ENCODE measurements at places on chromosomes 2 and 18. TPM values are rescaled to one million over a fixed set of nuclear protein-coding genes. Genes with fewer than 3 reads are reported as not detected.

The SLC4A3 gene
- total RNA-seq = 5.6 TPM

DNA sequence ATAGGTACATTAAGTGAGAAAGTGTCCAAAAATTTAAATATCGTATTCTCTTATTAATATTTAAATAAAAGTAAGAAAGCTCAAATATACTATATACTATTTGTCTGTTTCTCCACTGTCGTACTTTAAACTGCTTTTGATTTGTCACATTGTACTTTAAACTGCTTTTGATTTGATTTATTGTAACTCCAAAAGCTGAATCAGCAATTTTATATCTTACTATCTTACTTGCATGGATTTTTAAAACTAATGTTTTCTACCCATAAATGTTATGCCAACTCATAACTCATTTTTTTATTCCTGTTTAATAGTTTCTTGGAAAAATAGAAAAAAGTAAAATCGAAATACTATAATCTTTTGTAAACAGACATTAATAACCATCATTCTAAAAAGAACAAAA, 1128.2 kb upstream of the ACVR2A start:
- DNase-seq = no peak

DNA sequence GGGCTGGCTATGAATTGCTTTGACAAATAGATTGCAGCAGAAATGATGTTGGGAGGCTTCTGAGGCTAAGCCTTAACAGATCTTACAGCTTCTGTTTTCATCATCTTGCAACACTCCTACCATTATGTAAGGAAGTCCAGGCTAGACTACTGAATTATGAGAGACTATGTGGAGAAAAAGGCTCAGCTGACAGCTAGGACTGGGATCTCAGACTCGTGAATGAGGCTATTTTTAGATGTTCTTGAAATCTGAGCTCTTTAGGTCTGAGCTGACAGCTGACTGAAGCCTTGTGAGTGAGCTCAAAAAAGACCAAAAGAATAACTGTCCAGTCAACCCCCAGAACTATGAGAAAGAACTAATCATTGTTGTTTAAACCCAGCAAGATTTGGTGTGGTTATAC, 70.3 kb downstream of the VWC2L start:
- DNase-seq = no peak

DNA sequence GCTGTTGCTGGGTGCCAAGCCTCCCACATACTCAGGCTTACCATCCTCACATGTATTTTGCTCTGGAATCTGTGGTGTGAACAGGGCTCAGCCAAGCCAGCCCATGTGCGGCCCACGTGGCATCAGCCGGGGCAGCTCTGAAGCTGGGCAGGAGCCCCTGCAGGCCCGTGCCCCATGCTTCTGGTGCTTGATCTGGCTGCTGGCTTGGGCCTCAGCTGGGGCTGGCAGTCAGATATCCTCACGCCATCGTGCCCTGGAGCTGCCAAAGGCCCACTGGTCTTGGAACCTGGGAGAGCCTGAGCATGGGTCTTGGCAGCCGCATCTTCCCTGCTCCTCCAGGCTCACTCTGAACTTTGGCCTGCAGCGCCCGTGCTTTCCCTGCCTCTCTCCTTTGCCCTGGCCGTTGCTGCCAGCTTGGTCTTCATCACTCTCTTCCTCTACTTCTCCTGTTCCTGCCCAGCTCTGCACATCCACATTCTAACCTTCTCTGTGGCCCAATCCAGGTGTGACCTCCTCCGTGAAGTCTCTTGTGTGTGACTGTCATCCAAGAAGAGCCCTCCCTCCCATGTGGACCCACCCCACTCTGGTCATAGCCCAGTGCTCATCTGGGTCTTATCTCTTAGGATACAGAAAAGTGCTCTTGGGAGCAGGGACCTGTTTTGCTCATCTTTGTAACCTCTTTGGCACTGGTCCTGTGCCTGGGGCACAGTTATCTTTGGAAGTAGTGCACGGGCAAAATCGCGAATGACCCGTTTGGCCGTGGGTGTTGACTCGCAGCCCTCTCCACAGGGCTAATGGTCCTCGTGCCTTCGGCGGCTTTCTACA, 116.1 kb downstream of the RNF144A start:
- DNase-seq = no peak

The CCDC121 gene
- total RNA-seq = 1.9 TPM

GRCh38 chr2:64793701-64794100, 140.0 kb upstream of the SERTAD2 start:
- DNase-seq = no peak

- DNase-seq = no peak
Observed at GRCh38 chr2:121832412-121833357, 77.2 kb downstream of the TSN start.

DNA sequence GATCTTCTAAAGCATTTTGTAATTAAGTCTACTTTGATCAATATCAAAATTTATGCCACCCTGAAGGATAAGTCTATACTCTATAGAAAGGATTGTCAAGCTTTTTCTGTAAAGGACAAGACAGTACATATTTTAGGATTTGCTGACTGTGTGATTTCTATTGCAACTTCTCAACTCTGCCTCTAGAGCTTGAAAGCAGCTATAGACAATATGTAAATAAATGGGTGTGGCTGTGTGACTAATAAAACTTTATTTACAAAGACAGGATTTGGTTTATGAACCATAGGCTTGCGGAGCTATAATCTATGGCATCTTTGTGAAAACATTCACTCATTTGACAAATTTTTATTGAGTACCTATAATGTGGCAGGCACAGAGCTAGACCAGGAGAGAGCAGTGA, 18.4 kb downstream of the UPP2 start:
- DNase-seq = no peak

The MBD5 gene
- total RNA-seq = 50.3 TPM

The CCDC68 gene
- 18.4 TPM for total RNA-seq

DNA sequence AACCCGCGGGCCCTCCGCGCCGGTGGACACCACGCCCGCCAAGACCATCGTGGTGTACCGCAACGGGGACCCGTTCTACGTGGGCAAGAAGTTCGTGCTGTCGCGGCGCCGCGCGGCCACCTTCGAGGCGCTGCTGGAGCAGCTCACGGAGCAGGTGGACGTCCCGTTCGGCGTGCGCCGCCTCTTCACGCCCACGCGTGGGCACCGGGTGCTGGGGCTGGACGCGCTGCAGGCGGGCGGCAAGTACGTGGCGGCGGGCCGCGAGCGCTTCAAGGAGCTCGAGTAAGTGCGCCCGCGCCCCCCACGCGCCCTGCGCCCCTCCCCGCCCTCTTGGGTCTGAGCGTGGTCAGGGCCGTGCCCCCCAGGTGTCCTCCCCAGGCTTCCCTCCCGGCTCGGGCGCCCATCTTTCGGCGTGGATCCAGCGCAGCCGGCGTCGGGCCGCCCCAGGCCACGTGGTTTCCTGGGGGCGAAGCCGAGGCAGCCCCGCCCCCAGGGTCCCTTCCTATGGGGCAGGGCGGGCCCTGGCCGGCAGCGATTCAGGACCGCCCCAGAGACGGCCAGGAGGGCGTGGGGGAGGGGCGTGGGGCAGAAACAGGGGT, 481 bp downstream of the DCDC2C start:
- DNase-seq = no peak

DNA sequence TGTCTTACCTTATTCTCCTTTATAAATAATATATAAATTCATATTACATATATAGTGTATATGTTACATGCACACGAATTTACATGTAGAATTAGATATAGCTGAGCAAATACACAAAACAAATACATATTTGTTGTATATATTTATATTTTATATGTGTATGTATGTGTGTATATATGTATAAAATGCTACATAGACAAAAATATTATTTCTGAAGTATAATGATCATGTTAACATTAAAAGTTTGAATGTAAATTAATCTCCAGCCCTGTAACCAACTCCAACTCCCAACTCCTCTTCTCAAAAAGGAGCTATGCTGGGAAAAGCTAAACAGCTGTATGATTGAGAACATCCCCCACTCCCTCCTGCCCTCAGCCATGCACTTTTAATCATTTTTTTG, 42.7 kb upstream of the RND3 start:
- DNase-seq = no peak

DNA sequence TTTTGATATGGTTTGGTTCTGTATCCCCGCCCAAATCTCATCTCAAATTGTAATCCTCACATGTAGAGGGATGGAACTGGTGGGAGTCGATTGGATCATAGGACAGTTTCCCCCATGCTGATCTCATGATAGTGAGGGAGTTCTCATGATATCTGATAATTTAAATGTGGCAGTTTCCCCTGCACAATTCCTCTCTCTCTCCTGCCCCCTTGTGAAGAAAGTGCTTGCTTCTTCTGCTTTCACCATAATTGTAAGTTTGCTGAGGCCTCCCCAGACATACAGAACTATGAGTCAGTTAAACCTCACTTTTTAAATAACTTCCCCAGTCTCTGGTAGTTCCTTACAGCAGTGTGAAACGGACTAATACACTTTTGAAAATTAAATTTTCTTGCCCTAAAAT, 12.3 kb upstream of the KCNJ3 start:
- DNase-seq = no peak

DNA sequence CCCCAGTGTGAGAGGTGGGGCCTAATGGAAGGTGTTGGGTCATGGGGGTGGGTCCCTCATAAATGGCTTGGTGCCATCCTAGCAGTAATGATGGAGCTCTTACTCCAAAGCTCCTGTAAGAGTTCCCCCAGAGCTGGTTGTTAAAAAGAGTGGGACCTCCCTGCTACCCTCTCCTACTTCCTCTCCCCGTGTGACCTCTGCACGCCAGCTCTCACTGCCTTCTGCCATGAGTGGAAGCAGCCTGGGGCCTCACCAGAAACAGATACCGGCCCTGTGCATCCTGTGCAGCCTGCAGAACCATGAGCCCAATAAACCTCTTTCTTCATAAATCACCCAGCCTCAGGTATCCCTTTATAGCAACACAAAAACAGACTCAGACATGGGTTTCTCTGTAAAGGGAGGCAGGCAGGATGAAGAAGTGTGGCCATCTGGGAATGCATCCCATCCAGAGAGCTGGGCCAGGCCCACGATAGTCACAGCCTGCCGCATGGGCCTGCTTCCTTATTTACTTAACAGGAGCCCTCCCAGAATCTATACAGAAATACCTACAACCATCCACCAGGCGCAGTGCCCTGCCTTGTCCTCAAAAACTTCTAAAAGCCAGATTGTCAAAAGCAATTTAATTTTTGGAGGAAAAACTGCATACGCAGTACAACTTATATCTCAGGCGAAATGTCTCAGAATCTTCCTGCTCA, 7.5 kb downstream of the PRLH start:
- DNase-seq = no peak

All from thoracic aorta (tissue), 2 donors.